ENCODE measurements at places on chromosomes 6 and 20.

GRCh38 chr6:34213772-34214171, 22.9 kb upstream of the HMGA1 start:
- no peak for DNase-seq

DNA sequence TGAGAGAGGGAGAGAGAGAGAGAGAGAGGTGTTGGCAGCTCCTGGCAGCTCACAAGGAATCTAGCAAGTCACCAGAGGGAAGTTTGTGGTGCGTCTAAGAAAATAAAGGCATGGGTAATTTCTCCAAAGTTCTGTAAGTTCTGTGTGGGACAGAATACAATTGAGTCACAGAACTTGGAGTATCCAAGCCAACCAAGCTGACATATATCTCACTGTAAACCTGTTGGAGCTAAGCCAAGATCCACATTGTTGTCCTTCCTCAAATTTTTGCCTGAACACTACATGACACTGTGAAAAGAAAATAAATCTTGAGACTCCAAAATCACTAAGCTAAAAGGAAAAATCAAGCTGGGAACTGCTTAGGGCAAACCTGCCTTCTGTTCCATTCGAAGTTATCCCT, 436.7 kb downstream of the MEI4 start:
- DNase-seq, result no peak

DNA sequence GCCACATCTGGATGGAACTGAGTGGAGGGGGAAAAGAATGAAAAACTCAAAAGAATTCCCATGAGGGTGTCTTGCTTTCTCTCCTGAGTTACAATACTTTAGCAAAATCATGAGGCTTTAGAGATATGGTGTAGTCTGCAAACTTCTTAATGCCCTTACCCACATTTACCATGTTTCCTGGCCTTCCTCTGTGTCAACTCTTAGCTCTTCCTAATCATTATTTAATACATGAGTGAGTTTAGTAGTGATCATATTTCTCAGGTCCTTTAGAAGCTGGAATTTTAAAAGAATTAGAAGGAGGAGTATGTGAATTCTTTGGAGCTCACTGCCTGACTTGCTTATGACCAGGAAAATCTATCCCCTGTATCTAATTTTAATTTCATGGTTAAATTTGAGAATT, 39.0 kb downstream of the STX11 start:
- DNase-seq, result no peak

DNA sequence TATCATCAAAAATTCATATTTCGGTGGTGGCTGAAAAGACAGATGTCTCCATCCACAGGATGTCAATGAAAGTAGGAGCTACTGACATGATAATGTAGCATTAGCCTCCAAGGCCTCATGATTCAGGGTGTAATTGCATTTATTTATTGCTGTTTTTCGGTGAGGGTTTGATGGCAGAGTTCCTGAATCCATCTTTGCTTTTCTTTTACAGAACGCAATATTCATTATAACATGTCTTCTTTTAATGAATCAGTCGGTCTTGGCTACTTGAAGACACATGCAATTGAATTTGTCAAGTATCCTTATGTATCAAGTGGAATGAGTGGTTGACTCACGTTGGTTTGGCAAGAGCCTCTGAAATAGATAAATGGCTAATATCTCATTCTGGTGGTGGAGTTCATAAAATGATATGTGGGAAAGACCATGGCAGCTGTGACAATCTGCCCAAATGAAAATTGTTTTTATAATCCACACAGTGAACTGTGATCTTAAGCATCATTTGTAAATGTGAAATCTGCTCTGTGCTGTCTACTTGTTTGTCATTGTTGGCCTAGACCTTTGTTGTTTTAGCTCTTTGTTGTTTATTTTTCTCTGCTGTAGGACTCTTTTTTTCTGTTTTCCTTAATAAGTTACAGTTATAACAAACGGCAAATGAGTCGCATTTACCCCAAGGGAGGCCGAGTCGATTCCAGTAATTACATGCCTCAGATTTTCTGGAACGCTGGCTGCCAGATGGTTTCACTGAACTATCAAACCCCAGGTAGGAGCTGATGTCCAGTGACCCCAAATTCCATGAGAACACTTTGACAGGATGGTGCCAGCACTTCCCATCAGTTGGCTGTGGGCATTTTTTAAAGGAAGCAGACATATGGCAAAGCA, 105.7 kb upstream of the LAMP5 start:
- no peak for DNase-seq

GRCh38 chr6:56255349-56255748, 8.0 kb upstream of the COL21A1 start:
- no peak for DNase-seq

- DNase-seq, result no peak
Observed at GRCh38 chr20:12265662-12266061, 348.0 kb downstream of the BTBD3 start.

DNA sequence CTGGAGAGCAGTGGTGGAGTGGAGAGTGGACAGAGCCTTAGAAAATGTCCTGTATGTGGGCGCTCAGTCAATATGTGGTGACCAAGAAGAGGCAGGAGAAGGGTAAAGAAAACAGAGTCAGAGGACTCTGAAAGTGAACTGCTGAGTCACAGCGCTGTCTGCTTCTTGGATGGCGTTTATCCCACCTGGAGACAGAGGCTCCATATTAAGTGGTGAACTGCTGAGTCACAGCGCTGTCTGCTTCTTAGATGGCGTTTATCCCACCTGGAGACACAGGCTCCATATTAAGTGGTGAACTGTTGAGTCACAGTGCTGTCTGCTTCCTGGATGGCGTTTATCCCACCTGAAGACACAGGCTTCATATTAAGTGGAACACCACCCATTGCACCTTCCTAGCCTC, 119.3 kb upstream of the RALGAPA2 start:
- no peak for DNase-seq
